ENCODE measurements at places on chromosomes 12 and 14.

GRCh38 chr14:69675877-69676416, 64.6 kb downstream of the SUSD6 start:
- peak; percentile 81 for DNase-seq

- DNase-seq, result no peak
Observed at GRCh38 chr12:113397497-113398197, 6.0 kb downstream of the SDS start.

DNA sequence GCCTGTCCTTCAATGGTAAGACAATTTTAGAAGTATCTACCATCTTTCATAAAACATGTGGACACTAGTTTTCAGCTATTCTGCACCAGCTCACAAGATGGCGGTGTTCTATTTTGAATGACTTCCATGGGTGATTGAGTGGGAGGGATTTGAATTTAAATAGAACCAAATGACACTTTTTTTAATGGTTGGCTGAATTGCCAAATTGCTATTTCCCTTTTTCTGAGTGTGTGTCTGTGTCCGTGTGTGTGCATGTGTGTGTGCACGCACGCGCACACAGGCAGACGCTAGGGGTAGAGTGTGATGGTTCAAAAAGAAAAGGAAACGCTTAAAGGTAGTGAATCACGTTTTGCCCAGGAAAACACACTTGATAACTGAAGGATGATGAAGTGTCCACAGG, 362.6 kb downstream of the DAD1 start:
- peak; percentile 72 for DNase-seq

GRCh38 chr14:101763941-101764709, 2.6 kb downstream of the PPP2R5C start:
- no peak for DNase-seq

GRCh38 chr14:32703183-32703621, 235.5 kb upstream of the NPAS3 start:
- DNase-seq, result no peak

DNA sequence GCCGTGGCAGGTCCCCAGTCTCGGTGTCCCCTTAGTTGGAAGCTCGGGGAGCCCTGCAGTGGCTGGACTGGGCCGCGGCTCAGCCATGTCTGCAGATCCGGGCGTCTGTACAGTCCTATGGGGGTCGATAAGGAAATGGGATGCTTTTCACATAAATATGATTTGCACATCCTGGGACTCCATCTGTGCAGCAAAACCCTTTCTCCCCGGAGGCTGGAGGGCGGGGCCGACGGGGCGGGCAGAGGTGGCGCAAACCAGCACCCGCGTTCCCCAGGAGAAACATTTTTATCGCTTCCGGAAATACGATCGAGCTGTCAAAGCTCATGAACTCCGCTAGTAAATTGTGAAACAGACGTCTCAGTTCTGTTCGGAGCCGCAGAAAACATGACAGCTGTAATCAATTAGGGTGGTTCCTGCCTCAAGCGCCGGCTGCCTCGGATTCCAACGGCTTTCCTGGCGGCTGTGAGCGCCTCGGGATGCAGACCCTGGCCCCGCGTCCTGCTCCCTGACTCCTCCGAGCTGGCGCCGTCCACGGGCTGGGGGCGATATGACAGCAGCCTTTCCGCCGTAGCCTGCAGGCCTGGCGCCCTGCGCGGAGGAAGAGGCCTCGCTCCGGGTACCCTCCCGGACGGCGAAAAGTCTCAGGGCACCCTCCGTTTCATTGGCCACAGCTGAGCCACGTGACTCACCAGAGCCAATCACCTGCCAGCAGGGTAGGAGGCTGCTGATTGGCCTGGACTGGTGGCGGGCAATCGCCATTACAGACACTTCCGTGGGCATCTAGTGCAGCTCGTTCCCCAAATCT, 23.0 kb downstream of the DIO3 start:
- no peak for DNase-seq

DNA sequence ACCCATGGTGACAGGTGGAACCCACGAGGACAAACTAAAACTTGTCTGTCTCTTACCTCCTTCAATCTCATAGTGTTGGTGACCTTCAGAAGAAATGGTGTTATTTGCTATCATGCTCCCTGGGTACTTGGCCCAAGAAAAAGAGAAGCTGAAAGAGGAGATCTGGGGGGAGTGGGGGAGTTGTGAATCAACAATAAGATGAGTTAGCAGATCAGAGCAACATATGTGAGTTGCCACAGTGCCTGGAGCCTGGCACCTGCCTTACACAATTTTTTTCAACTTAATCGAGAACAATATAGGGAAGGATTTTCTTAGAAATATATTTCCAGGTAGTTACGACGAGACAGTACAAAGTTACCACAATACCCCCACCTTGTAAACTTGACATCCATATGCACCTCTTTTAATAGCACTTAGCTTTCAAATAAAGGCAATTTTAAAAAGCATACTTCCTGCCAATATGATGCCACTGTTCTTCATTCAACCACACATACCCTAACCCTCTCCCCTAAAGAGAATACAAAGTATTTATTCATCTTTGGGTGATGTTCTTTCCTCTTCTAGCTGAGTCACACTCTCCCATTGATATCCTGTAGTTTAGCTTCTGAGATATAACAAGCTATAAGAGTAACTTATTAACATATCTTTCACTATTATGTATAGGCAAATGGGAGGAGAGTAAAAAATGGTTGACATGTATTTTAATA, 424.1 kb upstream of the OR4E1 start:
- DNase-seq, result peak; percentile 57

GRCh38 chr12:69497308-69498026, 27.3 kb downstream of the FRS2 start:
- peak; percentile 65 for DNase-seq

DNA sequence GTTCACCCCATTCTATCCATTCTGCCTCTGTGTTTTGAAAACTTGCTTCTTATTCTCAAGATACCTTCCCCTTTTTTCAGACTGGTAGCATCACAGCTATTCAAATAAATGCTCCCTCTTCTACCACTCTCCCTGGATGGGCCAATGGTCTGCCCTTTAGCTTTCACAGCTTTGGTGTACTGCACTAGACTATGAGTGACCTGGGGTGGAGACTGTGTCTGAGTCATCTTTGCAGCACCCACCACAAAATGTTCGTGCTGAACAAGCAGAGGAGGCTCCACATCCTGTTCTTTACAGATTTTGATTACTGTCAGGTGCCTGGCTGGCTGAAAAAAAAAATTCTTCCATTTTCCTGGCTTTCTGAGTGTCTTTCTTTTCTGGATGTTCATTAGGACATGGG, 1104.1 kb upstream of the TMEM132C start:
- peak; percentile 81 for DNase-seq

DNA sequence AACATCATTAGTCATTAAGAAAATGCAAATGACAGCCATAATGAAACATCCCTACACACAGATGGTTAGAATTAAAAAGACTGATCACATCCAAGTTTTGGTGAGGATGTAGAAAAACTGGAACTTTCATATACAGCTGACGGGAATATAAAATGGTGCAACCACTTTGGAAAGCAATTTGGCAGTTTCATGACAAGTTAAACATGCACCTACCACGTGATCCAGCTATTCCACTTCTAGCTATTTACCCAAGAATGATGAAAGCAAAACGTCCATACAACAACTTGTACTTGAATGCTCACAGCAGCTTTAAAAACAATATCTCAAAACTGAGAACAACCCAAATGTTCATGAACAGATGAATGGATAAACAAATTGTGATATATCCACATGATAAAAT, 77.9 kb upstream of the AVPR1A start:
- no peak for DNase-seq

DNA sequence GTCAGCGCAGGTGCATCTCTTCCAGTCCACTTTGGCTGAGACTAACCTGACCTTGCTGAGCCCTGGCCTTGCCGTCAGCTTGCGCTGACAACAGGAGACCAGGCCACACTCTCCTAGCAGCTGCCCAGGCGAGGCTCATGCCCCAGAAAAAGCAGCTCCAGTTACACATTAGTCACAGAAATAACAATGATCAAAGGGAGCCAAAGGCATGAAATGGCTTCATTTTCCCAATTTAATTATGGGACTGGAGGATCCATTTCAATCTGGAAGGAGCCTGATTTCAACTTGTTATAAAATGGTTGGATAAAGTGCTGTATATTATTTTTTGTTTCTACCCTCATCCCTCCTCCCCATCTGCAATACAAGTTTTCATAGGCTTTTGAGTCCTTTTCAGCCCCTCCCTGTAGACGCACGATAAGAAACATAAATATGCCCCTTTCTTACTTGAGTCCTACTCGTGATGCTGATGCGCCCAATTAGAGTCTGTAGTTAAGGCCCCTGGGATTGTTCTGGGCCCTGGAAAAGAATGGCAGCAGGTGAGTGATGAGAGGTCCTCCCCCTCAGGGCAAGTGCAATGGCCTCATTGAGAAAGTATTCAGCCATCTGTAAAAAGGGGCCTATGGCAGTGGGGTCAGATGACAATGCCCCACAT, 376.0 kb downstream of the C12orf75 start:
- DNase-seq, result no peak

DNA sequence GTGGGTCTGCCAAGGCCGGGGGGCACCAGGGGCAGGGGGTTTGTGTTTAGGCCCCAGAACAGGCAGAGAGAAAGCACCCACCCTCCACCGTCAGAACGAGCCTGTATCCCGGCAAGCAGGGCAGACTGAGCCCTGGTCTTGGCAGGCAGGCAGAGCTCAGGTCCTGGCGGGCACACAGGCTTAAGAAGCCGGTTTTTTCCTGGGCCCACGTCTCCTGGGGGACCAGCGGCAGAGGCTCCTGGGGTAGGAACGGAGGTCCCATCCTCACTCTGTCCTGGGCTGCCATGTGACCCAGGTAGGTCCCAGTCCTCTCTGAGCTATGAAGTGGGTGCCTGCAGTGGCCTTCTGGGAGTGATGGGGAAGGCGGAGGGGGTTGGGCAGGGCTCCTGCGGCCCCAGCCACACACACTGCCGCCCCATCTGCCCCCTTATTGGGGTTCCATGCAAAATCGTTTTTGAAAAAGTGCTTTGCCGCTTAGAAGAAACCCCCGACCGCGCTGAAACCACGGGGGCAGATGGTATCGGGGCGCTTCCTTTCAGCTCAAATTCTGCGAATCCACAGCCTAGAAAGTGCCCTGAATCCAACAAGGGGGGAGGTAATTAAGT, 24.2 kb downstream of the SH2B3 start:
- peak; percentile 93 for DNase-seq

DNA sequence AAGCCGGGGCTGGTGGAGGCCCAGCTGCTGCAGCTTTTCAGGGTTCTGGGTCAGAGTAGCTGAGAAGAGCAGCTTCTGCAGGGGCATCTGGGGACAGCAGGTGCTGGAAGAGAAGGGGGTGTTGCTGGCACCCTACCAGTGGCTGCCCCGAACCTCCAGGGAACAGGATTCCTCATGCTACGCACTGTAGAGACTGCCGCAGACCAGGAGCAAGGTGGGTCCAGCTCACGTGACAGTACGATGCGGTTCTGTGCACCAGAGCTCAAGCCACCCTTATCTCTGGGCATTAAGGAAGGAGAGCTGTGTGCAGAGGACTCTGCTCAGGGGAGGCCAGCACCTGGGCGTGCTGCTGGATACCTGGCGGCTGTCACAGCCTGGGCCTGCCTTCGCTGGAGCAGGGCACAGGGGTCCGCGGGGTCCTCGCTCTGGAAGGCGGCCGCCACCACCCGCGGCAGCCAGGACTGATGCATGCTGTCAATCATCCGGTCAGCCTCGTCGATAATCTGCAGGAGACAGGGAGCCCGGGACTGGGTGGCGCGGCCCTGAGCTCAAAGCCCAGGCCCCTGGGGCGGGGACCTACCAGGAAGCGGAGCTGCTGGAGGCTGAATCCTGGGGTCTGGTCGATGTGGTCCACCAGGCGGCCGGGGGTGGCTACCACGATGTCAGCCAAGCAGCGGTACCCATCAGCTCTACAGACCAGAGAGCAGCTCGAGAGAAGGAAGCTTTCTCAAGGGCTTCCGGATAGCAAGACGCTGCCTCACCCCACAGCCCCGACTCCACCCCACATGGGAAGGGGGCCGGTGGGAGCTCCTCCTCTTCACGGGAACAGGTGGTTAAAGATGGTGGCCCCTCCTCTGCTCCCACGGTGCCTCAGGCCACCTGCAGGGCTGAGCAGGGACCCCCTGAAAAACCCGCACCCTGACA, 2.9 kb downstream of the DDX51 start:
- no peak for DNase-seq

- DNase-seq, result peak; percentile 82
Observed at GRCh38 chr12:131827961-131828534, at the start of gene MMP17. MMP17 (plus strand) TSS chr12:131828393; CDS start chr12:131828495, 102 bp downstream.

DNA sequence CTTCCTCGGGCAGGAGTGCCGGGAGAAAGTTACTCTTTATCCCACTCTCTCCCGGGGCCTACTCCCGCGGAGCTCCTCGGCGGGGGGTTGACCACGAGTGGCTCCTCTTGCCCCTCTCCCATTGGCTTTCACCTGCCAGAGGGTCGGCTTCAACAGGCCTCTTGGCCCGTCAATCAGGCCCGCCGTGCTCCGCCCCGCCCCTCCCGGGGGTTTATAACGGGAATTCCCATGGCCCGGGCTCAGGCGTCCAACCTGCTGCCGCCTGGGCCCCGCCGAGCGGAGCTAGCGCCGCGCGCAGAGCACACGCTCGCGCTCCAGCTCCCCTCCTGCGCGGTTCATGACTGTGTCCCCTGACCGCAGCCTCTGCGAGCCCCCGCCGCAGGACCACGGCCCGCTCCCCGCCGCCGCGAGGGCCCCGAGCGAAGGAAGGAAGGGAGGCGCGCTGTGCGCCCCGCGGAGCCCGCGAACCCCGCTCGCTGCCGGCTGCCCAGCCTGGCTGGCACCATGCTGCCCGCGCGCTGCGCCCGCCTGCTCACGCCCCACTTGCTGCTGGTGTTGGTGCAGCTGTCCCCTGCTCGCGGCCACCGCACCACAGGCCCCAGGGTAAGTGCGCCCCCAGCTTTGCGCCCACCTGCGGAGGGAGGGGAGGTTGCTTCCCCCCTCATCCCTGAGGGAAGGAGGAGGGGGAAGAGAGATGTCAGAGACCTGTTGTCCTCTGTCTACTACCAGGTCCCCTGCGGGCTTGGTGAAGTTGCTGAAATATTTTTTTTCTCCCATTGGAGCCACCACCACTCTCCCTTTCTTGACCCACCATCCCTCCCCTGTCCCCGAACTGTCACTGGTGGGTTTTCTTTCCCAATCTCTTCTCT, at the start of gene SMOC1:
Gene SMOC1 (plus strand): TSS at position 242 of the 869 bp plus-strand sequence. CDS start 263 bp downstream, at position 505.
- no peak for DNase-seq

- peak; percentile 89 for DNase-seq
Observed at GRCh38 chr14:24310646-24311604, at the start of gene LTB4R. LTB4R (plus strand) TSS chr14:24311502; CDS start chr14:24315652, 4,150 bp downstream.

GRCh38 chr12:50984586-50985298, 32.4 kb downstream of the HIGD1C start:
- DNase-seq, result no peak
